ENCODE measurements at places on chromosomes 2 and 18.
A peak's percentile ranks its signal among the peaks of the same experiment; 100 is the strongest.

- no peak for DNase-seq
Measured at GRCh38 chr18:80179857-80180558, 67.3 kb downstream of the PARD6G start.

DNA sequence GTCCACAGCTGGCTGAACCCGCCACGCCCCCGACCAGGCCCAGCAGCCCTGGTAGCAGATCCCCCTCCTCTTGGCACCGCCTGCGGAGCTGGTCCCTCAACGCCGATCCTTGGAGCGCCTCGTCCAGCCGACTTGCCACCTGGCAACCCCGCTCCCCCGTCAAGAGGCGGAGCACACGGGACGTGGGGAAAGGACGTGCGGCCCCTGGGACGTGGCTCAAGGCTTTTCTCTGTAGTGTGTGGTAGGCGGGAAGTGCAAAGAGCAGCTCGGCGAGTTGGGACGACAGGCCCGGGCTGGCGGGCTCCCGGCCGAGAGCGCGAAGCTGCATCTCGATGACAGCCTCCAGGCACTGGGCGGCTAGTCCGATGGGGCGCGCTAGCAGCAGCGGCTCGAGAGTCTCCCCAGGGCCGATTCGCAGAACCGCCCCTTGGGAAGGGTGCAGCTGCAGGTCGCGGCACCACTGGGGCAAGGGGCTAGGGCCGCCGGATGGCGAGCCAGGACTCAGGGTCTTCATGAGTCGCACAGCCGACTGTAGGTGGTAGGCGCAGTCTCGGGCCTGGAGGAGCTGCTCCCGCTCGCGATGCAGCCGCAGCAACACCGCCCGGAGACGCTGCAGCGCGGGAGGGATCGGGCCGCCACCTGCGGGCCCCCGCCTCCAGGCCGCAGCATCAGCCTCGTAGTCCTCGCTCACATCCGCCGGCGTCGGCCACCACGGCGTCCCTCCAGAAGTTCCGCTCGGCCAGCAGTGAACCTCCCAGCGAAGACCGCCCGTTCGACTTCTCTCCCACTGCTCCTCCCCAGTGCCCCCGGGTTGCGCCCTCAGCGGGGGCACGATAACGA is 617 bp downstream of the CCDC142 start:
- peak; percentile 53 for DNase-seq

DNA sequence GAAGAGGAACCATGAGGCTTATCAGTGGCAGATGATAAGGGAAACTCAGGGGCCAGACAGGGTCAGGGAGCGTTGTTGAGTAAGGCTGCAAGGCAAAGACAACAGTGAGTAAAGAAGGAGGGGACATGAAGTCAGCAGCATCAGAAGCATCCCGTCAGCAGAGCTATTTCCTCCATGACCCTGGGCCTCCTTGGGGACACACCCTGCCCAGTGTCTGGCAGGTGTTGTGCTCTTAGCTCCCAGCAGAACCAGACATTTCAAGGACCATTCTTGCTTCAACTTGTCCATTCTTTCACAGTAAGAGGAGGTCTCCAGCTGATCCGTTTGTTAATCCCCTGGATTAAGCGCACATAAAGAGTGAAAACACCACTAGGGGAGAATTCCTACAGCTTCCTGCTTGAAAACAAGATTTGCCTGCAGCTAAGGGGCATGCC is 88.7 kb upstream of the MEIS1 start:
- DNase-seq, result no peak

GRCh38 chr18:38427736-38428135 is 862.1 kb upstream of the CELF4 start:
- no peak for DNase-seq

GRCh38 chr2:137467246-137467862 is 496.9 kb upstream of the HNMT start:
- DNase-seq, result no peak
